ENCODE measurements at places on chromosomes 1 and 21.

GRCh38 chr1:226674892-226675714 lies 64.0 kb downstream of the ITPKB start:
- DNase-seq: no peak

- DNase-seq: no peak
These were observed 13.5 kb upstream of the TEKT2 start for GRCh38 chr1:36070349-36070748.

GRCh38 chr1:159214149-159214760 lies 9.6 kb downstream of the ACKR1 start:
- peak; percentile 58 for DNase-seq

- no peak for DNase-seq
These were observed 190.0 kb upstream of the UBE2U start for GRCh38 chr1:64013395-64013794.

DNA sequence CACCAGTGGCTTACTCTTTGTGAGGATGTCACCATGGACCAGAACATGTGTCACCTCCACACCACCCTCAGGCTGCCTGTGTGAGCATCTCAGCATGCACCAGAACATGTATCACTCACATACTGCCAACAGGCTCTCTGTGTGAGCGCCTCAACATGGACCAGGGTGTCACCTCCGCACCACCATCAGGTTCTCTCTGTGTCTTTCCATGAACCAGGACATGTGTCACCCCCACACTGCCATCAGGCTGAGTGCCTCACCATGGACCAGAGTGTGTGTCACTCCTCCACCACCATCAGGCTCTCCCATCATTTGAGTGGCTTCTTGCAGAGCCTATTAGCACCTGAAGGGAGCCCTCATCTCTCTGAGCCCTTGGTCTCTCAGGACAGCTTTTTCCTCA lies 125.2 kb downstream of the ZNF648 start:
- no peak for DNase-seq

GRCh38 chr1:112522621-112523020 lies 13.9 kb downstream of the WNT2B start:
- peak; percentile 87 for DNase-seq

GRCh38 chr1:21436488-21437340 lies 3.2 kb upstream of the NBPF3 start:
- DNase-seq: peak; percentile 20

- DNase-seq: no peak
These were observed 42.7 kb upstream of the DNASE2B start for GRCh38 chr1:84355556-84355955.

DNA sequence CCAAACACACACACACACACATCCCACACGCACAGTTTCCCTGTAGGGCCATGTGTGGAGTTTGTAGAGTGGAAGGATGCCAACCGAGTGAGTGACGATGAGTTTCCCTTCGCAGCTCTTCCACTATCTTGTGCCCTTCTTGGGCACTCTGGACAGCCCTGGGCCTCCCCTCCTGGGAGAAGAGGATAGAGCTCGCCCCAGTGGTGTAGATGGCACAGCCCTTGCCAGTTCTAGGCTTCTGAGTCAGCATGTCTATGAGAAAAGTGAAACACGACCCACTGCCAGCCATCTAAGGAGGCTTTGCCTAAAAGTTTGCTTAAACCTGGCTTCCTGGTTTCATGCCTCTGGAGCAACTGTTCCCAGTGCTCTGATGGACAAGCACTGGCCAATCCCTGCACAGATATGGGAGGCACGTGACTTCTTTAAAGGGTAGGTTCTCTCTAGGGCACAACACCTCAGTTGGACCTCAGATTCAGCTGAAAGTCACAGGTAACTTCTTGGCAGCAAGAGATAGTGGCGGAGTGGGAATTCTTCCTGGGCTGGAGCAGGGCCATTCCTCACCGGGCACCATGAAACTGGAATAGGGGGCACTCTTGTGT lies 195.9 kb upstream of the GALNT2 start:
- DNase-seq: no peak

DNA sequence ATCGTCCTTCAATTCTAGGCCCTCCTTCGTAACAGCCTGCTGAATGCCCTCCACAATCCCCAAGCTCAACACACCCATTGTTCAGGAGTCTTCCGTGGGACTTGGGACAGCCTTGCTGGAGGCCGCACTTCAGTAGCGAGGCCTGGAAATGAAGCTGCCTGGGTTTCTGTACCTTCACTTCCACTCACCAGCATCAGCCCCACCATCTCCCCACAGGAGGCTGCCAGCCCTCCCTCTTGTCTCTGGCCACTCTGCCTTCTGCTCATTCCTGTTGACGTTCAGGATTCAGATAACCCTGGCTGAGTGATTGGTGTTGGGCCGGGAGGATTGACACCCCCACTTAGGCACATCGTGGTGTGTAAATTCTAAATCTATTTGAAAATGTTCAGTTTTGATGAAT lies 23.4 kb upstream of the CSF1 start:
- DNase-seq: no peak

Data from GM23248 (cell line).